Spinal cord (tissue), 10 donors: ENCODE measurements at places on chromosomes 1 and 21. TPM values are rescaled to one million over a fixed set of nuclear protein-coding genes. Genes with fewer than 3 reads are reported as not detected.

Gene WDR77
- total RNA-seq: 27.3 TPM

- H3K27me3 ChIP-seq: no peaks in the 10 kb centered on the region
- H3K4me3 ChIP-seq: no peak overlapping the region
- H3K36me3 ChIP-seq: no peaks in the 10 kb centered on the region
These were observed 19.5 kb downstream of the KCNJ6 start for GRCh38 chr21:37896788-37897187.

GRCh38 chr1:11337580-11338073 is 64.6 kb downstream of the UBIAD1 start:
- no peak overlapping the region for H3K4me3 ChIP-seq
- no peaks in the 10 kb centered on the region for H3K36me3 ChIP-seq
- H3K27me3 ChIP-seq: no peaks in the 10 kb centered on the region
- DNase-seq: peak; percentile 91
- H3K4me1 ChIP-seq: peaks cover 57% of the 10 kb centered on the region

DNA sequence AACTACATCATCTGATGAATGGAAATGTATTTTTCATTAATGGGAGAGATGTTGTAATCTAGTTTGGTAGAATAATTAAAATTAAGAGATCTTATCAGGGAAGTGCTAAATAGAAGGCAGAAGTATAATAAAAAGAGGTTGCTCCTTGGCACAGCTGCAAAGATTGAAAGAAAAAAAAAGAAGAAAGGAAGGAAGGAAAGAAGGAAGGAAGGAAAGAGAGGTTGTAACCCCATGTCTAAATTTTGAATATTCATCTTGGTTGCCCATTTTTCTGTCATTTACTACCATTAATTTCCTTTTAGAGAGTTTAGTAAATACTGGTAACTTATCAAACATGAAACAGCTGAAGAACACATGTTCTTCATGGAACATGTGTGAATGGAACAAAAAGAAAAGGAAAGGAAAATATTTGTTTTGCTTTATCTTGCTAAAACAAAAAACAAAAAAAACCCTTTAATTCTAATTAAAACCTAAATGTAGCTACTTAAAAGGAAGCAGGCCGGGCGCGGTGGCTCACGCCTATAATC is 10.5 kb upstream of the MDM4 start:
- no peak for DNase-seq
- H3K4me3 ChIP-seq: peak overlapping the region; percentile 58
- no peaks in the 10 kb centered on the region for H3K36me3 ChIP-seq
- no peaks in the 10 kb centered on the region for H3K4me1 ChIP-seq
- no peaks in the 10 kb centered on the region for H3K27me3 ChIP-seq
- peak overlapping the region; percentile 92 for H3K27ac ChIP-seq

Gene GPR52
- total RNA-seq: 3.9 TPM

DNA sequence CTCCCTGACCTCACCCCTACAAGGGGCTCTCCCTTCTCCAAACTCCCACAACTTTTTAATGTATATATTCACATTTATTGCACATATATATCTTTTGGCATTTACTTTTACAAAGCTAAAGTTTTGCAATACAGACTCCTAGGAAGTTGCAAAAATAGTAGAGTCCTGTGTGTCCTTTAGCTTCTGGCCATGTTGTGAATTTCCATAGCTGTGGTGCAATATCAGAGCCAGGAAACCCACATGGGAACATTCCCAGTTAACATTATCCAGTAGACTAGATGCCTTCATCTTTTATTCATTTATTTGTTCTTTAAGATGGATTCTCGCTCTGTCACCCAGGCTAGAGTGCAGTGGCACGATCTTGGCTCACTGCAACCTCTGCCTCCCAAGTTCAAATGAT is 343.0 kb downstream of the PCP4 start:
- DNase-seq: no peak
- no peak overlapping the region for H3K4me3 ChIP-seq
- no peaks in the 10 kb centered on the region for H3K4me1 ChIP-seq
- H3K27me3 ChIP-seq: no peaks in the 10 kb centered on the region

Gene RWDD3
- 19.7 TPM for total RNA-seq

Gene SLFNL1
- total RNA-seq: 0.66 TPM

DNA sequence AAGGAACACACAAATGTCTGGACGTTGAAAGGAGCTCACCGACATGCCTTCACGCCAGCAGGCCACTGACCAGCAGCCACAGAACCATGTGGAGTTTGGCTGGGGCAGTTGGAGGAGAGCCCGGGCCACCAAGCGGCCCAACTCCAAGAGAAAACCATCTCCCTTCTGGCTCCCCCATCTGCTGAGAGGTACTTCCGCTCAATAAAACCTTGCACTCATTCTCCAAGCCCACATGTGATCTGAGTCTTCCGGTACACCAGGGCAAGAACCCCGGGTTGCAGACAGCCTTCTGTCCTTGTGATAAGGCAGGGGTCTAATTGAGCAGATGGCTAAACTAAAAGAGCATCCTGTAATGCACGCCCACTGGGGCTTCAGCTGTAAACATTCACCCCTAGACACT is 24.4 kb downstream of the RGS4 start:
- DNase-seq: no peak
- H3K4me3 ChIP-seq: no peak overlapping the region
- H3K27me3 ChIP-seq: no peaks in the 10 kb centered on the region
- H3K4me1 ChIP-seq: no peaks in the 10 kb centered on the region

GRCh38 chr1:2856676-2857375 is 55.3 kb upstream of the TTC34 start:
- H3K4me1 ChIP-seq: peaks cover 23% of the 10 kb centered on the region
- no peak overlapping the region for H3K27ac ChIP-seq
- H3K27me3 ChIP-seq: peaks cover 6% of the 10 kb centered on the region
- H3K36me3 ChIP-seq: no peaks in the 10 kb centered on the region
- no peak overlapping the region for H3K4me3 ChIP-seq
- no peak for DNase-seq

Gene PKP1
- total RNA-seq: 0.22 TPM

- no peak overlapping the region for H3K27ac ChIP-seq
- no peak for DNase-seq
- H3K4me3 ChIP-seq: no peak overlapping the region
These were observed 5.2 kb downstream of the TAS1R1 start for GRCh38 chr1:6560267-6560666.

DNA sequence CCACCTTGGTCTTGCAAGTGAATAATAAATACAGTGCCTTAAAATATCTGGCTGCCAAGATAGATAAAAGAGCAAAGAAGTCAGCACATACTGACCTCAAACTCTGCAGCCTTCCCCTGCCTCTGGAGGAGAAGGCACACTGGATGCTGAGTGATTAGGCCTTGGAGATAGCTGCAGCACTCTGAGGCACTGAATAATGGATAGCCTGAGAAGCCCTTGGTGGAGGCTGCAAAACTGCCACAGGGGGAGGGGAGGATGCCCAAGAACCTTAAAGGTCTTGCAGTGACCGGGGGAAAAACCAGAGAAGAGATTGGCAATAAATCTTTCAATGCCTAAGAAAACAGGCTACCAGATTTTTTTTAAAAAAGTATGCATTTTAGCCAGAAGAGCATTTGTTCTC is 167.4 kb upstream of the PRMT6 start:
- no peaks in the 10 kb centered on the region for H3K4me1 ChIP-seq
- H3K27me3 ChIP-seq: no peaks in the 10 kb centered on the region
- no peak overlapping the region for H3K27ac ChIP-seq
- no peaks in the 10 kb centered on the region for H3K36me3 ChIP-seq
- DNase-seq: no peak

DNA sequence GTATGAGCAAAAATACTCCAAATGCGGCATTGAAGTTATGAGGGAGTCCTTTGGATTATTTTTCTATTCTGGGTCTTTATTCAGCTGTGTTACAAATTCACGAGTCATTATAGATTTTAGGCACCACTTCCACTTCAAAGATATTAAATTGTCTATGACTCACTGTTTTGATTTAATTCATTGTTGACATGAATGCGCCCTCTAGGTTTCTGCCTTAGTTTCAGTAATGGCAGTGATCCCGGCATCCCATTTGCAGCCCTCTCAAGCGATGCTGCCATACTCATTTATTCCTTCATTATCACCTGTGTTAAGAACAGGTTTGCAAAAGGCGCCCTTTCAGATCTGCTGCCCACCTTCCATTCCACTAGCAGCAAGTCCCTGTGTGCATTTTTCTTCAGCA is 14.0 kb downstream of the RSPO1 start:
- H3K27me3 ChIP-seq: peaks cover 52% of the 10 kb centered on the region
- no peak overlapping the region for H3K4me3 ChIP-seq
- H3K27ac ChIP-seq: no peak overlapping the region

Gene RGSL1
- 0.11 TPM for total RNA-seq

DNA sequence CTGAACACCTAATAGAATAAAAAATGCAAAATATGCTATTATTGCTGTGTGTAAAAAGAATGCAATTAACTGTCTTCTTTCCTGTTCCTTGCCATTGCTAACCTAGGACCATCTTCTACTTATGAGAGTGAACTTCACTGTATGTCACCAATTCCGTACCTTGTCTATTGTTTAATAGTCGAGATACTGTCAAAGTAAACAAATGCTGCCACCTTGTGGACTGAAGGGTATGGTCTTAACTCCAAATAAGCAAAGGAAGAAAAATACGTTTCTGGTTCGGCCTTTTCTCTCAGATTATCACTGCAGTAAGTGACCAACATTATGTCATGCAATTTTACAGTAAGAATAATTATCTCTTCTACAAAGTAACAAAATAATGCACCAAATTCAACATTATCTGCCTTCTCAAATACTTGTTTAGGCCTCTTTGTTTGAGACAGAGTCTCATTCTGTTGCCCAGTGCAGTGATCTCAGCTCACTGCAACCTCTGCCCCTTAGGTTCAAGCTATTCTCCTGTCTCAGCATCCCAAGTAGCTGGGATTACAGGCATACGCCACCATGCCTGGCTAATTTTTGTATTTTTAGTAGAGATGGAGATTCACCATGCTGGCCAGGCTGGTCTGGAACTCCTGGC is 133.4 kb downstream of the COP1 start:
- no peak overlapping the region for H3K4me3 ChIP-seq
- H3K4me1 ChIP-seq: no peaks in the 10 kb centered on the region
- H3K27ac ChIP-seq: no peak overlapping the region

Gene OR2C3
- total RNA-seq: under 0.01 TPM

- no peak overlapping the region for H3K27ac ChIP-seq
- DNase-seq: no peak
- no peaks in the 10 kb centered on the region for H3K36me3 ChIP-seq
- H3K27me3 ChIP-seq: no peaks in the 10 kb centered on the region
- H3K4me3 ChIP-seq: no peak overlapping the region
These were observed 973.2 kb downstream of the NCAM2 start for GRCh38 chr21:21971384-21971783.

DNA sequence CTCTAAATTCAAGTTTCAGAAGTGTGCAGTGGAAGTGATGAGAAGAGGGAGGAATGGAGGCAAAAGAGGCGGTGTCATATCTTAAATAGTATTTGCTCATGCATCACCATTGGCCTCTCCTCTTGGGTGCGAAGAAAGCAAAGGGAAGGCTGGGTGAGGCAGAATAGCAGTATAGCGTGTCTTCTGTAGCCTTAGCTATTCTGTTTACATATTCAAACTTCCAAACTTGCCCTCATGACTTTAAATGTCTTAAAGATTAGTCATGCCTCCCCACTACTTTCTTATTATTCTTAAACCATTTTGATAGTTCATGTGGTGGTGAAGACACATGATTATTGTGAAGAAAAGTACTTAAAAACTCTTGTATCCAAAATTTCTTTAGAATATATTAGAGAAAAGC is 104.6 kb upstream of the TENT5C start:
- DNase-seq: no peak
- H3K27me3 ChIP-seq: no peaks in the 10 kb centered on the region
- no peak overlapping the region for H3K27ac ChIP-seq
- no peaks in the 10 kb centered on the region for H3K4me1 ChIP-seq
- H3K4me3 ChIP-seq: no peak overlapping the region

Gene AGT
- total RNA-seq: 174 TPM

- H3K27ac ChIP-seq: no peak overlapping the region
- no peak overlapping the region for H3K4me3 ChIP-seq
- DNase-seq: no peak
- peaks cover 1% of the 10 kb centered on the region for H3K4me1 ChIP-seq
- H3K36me3 ChIP-seq: no peaks in the 10 kb centered on the region
- H3K27me3 ChIP-seq: no peaks in the 10 kb centered on the region
These were observed 33.4 kb downstream of the DDX20 start for GRCh38 chr1:111789142-111789541.

DNA sequence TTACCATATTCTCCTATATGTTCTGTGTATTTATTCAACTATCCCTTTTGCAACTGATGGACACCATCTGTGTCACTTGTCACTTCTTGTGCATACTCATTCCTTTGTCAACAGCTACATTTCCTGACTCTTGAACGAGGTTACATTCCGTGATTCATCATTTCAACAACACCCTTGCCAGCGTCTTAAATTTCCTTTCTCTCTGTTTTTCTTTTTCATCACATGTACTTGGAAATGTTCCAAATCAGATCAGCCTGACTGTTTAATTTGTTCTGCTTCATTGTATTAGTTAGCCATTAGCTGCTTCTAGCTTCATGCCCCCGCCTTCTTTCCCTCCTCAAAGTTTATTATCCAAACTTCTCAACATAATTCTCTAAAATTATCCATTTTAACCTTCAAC is 173.0 kb downstream of the ADGRL4 start:
- no peak overlapping the region for H3K4me3 ChIP-seq
- no peaks in the 10 kb centered on the region for H3K36me3 ChIP-seq
- no peaks in the 10 kb centered on the region for H3K4me1 ChIP-seq
- no peak for DNase-seq

- no peaks in the 10 kb centered on the region for H3K27me3 ChIP-seq
- no peaks in the 10 kb centered on the region for H3K4me1 ChIP-seq
- H3K36me3 ChIP-seq: no peaks in the 10 kb centered on the region
- H3K27ac ChIP-seq: no peak overlapping the region
- no peak overlapping the region for H3K4me3 ChIP-seq
- DNase-seq: no peak
These were observed 123.9 kb upstream of the PPP2R5A start for GRCh38 chr1:212161231-212161781.

GRCh38 chr1:224393294-224393693 is 36.6 kb downstream of the CNIH4 start:
- no peaks in the 10 kb centered on the region for H3K27me3 ChIP-seq
- no peak overlapping the region for H3K4me3 ChIP-seq
- no peak overlapping the region for H3K27ac ChIP-seq
- H3K4me1 ChIP-seq: no peaks in the 10 kb centered on the region
- peaks cover 28% of the 10 kb centered on the region for H3K36me3 ChIP-seq

Gene FTCD
- total RNA-seq: 1.4 TPM

Gene AKIRIN1
- 76.5 TPM for total RNA-seq

GRCh38 chr1:220084460-220084859 is 5.1 kb downstream of the BPNT1 start:
- H3K4me3 ChIP-seq: no peak overlapping the region
- peaks cover 6% of the 10 kb centered on the region for H3K36me3 ChIP-seq
- DNase-seq: no peak
- H3K27me3 ChIP-seq: no peaks in the 10 kb centered on the region
- H3K4me1 ChIP-seq: no peaks in the 10 kb centered on the region
